ENCODE measurements at places on chromosomes 11 and 22. TPM values are rescaled to one million over a fixed set of nuclear protein-coding genes. Genes with fewer than 3 reads are reported as not detected.

The DDI1 gene
- not detected for total RNA-seq

The ZNF280B gene
- 3.3 TPM for total RNA-seq

The PRR33 gene
- not detected for total RNA-seq

The OSBP gene
- total RNA-seq = 45.2 TPM

- peaks cover 10% of the 10 kb centered on the region for H3K4me1 ChIP-seq
- peaks cover 34% of the 10 kb centered on the region for H3K27me3 ChIP-seq
- H3K27ac ChIP-seq = no peak overlapping the region
- no peak for DNase-seq
- no peak overlapping the region for H3K4me3 ChIP-seq
- no peaks in the 10 kb centered on the region for H3K36me3 ChIP-seq
Observed at GRCh38 chr22:20435436-20436306, 2.0 kb downstream of the SCARF2 start.

DNA sequence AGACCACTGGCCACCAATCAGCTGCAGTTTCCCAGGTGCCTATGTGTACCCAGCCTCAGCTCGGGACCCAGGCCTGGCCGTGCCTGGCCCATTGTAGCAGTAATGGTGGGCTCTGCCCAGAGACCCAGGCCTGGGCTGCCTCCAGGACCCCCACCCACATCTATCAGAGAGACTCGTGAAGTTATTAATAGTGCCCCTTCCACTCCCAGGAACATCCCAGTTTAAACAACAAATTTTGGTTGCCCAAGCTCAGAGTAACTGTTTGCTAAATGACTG is 42.5 kb downstream of the IGLL5 start:
- H3K27ac ChIP-seq = no peak overlapping the region
- H3K27me3 ChIP-seq = no peaks in the 10 kb centered on the region
- H3K4me1 ChIP-seq = peaks cover 24% of the 10 kb centered on the region
- DNase-seq = no peak
- no peak overlapping the region for H3K4me3 ChIP-seq
- H3K36me3 ChIP-seq = no peaks in the 10 kb centered on the region

DNA sequence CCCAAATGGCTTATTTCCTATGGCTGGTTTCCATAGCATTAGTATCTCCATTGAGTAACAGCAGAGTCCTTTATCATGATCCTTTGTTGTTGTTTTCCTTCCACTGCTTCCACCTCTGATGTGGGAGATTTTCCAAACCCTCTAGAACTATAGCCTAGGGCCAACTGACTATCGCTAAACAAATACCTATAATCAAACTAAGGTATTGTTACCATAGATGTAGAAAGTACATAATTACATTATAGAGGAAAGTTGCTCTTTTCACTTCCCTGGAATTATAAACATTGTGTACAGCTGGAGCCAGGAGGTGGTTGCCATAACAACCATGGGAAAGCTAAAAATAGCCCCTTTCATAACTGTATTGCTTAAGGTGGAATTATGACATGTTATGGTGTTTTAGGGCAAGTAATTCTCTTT is 47.0 kb upstream of the ALKBH3 start:
- no peak for DNase-seq
- H3K27ac ChIP-seq = no peak overlapping the region
- no peaks in the 10 kb centered on the region for H3K27me3 ChIP-seq
- H3K36me3 ChIP-seq = peaks cover 3% of the 10 kb centered on the region
- H3K4me1 ChIP-seq = peaks cover 9% of the 10 kb centered on the region

GRCh38 chr11:35458846-35459245 is 39.5 kb upstream of the SLC1A2 start:
- H3K36me3 ChIP-seq = no peaks in the 10 kb centered on the region
- no peak for DNase-seq
- no peak overlapping the region for H3K4me3 ChIP-seq
- peaks cover 26% of the 10 kb centered on the region for H3K27me3 ChIP-seq
- H3K27ac ChIP-seq = no peak overlapping the region

GRCh38 chr11:87125257-87125656 is 87.5 kb downstream of the TMEM135 start:
- H3K27me3 ChIP-seq = no peaks in the 10 kb centered on the region
- H3K27ac ChIP-seq = no peak overlapping the region
- no peak for DNase-seq
- H3K4me3 ChIP-seq = no peak overlapping the region
- no peaks in the 10 kb centered on the region for H3K4me1 ChIP-seq

- H3K4me1 ChIP-seq = peaks cover 6% of the 10 kb centered on the region
- H3K36me3 ChIP-seq = peaks cover 18% of the 10 kb centered on the region
- H3K4me3 ChIP-seq = no peak overlapping the region
- no peak for DNase-seq
- no peaks in the 10 kb centered on the region for H3K27me3 ChIP-seq
- H3K27ac ChIP-seq = no peak overlapping the region
Observed at GRCh38 chr11:3710485-3711259, 39.5 kb upstream of the CHRNA10 start.

DNA sequence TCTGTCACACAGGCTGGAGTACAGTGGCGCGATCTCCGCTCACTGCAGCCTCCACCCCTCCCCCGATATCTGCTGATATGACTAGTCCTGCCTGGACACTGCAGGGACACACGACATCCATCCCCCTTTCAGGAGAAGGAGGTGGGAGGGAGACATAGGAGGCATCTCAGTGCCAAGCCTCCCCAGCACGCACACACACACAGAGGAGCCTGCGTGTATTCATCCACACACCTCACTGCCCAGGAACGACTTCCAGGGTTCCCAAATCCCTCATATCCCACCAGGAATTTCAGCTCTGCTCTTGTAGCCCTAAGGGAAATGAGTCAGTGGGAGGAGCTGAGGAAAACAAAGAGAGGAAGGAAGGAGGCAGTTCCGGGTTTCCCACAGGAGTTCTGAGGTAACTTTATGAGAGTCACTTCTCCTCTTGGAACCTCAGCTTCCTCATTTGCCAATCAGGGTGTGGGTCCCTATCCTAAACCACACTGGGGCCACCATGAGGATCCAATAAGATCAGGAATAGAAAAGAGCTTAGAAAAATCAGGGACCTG is 37.2 kb upstream of the ACER3 start:
- H3K36me3 ChIP-seq = no peaks in the 10 kb centered on the region
- no peak overlapping the region for H3K4me3 ChIP-seq
- H3K4me1 ChIP-seq = peaks cover 16% of the 10 kb centered on the region
- H3K27me3 ChIP-seq = peaks cover 2% of the 10 kb centered on the region
- H3K27ac ChIP-seq = no peak overlapping the region

The MYO7A gene
- 0.05 TPM for total RNA-seq

GRCh38 chr22:46039535-46039934 is 62.6 kb upstream of the WNT7B start:
- no peak overlapping the region for H3K27ac ChIP-seq
- no peaks in the 10 kb centered on the region for H3K36me3 ChIP-seq
- DNase-seq = no peak
- no peaks in the 10 kb centered on the region for H3K27me3 ChIP-seq
- H3K4me1 ChIP-seq = peaks cover 15% of the 10 kb centered on the region

The CTSW gene
- 124 TPM for total RNA-seq

The PHLDA2 gene
- 3.0 TPM for total RNA-seq

- no peak for DNase-seq
- peaks cover 29% of the 10 kb centered on the region for H3K4me1 ChIP-seq
- no peaks in the 10 kb centered on the region for H3K27me3 ChIP-seq
Observed at GRCh38 chr22:42179616-42180015, 49.0 kb upstream of the CYP2D6 start.

The CCDC73 gene
- total RNA-seq = not detected

The CNGA4 gene
- total RNA-seq = not detected

GRCh38 chr22:38921806-38922205 is 35.6 kb upstream of the APOBEC3A start:
- H3K27me3 ChIP-seq = peaks cover 21% of the 10 kb centered on the region
- H3K36me3 ChIP-seq = no peaks in the 10 kb centered on the region
- H3K4me3 ChIP-seq = no peak overlapping the region
- peaks cover 3% of the 10 kb centered on the region for H3K4me1 ChIP-seq
- no peak for DNase-seq

The SCUBE1 gene
- not detected for total RNA-seq

DNA sequence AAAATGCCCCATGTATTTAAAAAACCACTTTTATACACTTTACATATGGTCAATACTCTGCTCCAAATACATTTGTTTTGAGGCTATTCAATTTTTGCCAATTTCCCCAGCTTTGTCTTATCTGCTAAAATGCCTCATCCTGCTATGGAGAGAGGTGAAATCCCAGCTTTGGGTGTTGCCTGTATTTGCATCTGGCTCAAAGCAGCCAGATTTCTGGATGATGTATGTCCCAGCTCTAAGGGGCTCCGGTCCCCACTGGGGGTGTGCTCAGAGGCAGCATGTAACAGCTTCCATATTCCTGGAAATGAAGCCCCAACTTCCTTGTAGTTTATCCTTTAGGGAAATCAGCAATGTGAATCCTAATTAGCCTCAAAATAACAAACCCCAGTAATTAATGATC is 59.5 kb downstream of the WT1 start:
- no peaks in the 10 kb centered on the region for H3K36me3 ChIP-seq
- H3K27ac ChIP-seq = no peak overlapping the region
- H3K4me1 ChIP-seq = no peaks in the 10 kb centered on the region
- peaks cover 13% of the 10 kb centered on the region for H3K27me3 ChIP-seq
- no peak for DNase-seq

DNA sequence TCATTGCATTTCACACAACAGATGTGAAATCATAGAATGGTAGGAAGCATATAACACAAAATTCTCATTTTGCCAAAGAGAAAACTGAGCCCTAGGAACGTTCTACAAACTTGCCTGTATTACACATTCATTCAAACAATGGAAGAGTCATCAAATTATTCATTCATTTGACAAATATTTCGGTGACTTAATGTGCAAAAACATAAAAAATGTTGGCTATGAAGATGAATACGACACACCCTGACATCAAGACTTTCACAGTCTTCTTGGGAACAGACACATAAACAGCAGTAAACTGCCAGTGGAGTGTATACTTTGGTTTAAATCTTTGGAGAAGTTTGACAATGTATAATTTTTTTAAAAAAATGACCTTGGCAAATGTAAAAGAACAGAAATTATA is 20.4 kb upstream of the C11orf87 start:
- no peak overlapping the region for H3K27ac ChIP-seq
- no peak overlapping the region for H3K4me3 ChIP-seq
- no peaks in the 10 kb centered on the region for H3K36me3 ChIP-seq
- no peaks in the 10 kb centered on the region for H3K4me1 ChIP-seq
- no peaks in the 10 kb centered on the region for H3K27me3 ChIP-seq
- DNase-seq = no peak

DNA sequence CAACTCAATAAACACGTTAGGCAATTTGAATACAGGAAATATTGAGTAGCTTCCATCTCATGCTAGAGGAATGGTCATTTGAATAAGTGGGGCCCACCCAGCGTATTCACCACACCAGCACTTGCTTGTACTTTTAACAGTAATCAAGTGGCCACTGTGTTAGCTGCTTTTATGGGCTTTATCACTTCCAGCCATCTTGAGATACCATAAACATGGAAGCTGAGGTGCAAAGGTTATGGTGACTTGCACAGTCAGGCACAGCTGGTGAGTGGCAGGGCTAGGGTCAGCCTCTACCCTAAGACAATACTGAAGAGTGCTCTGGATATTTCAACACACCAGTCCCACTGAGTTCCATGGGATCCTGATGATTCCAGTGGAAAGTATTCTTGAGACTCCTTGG is 6.7 kb downstream of the JOSD1 start:
- peaks cover 42% of the 10 kb centered on the region for H3K4me1 ChIP-seq
- H3K4me3 ChIP-seq = no peak overlapping the region
- H3K27me3 ChIP-seq = no peaks in the 10 kb centered on the region
- H3K27ac ChIP-seq = peak overlapping the region; percentile 1
- H3K36me3 ChIP-seq = peaks cover 19% of the 10 kb centered on the region

DNA sequence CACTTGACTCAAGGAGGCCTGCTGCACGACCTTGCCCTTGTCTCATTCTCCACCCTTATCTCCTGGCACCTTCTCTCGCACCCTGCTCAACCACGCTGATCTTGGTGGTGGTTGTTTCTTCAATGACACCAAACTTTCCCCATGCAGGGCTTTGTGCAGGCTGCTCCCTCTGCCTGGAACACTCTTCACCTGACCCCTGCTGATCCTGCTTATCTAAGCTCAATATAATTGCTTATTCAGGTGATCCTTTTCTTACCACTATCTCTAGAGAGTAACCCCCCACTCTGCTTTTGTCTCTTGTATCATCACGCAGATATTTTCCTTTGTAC is 604.4 kb downstream of the BUD13 start:
- no peaks in the 10 kb centered on the region for H3K36me3 ChIP-seq
- H3K4me3 ChIP-seq = no peak overlapping the region
- no peak overlapping the region for H3K27ac ChIP-seq
- H3K27me3 ChIP-seq = peaks cover 9% of the 10 kb centered on the region
